Fibroblast of skin of right biceps (primary cell): ENCODE measurements at places on chromosomes 3 and 15.

- no peak for DNase-seq
Measured at GRCh38 chr3:33833408-33834095, 35.1 kb downstream of the PDCD6IP start.

- no peak for DNase-seq
Measured at GRCh38 chr15:61237400-61237799, 8.3 kb upstream of the RORA start.

DNA sequence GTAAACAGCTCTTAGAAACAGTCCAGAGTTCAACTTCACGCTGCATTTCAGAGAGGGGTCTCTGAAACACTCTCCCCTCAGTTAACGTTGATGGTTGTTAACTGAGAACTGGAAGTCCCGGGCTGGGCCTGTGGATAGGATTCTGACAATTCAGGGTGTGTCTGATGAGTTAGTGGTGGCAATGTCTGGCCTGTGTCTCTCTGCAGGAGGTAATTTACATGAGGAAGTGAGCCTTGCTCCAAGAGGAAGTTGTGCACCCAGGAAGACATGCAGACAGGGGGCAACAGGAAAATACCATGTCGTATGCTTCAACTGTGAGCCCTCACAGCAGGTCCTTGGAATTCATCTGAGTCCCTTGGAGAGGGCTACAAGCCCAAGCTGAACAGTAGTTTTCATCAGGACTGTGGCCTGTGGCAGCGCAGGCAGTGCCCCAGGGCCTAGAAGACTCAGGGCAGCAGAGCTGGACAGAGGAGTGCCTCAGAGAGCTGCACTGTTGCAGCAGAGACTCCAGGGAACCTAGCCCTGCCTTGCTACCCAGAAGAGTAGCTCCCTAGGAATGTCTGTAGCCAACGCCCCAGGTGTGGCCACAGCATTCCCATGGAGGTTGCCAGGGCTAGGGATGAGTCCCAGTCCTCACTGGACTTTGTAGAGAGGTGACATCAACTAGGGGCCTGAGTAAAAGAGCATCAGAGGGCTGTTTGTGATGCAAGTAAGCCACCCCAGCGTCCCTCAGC is 104.6 kb upstream of the SELENOK start:
- DNase-seq: no peak

- no peak for DNase-seq
Measured at GRCh38 chr15:74400915-74401757, 32.6 kb downstream of the SEMA7A start.

- no peak for DNase-seq
Measured at GRCh38 chr15:92878593-92879053, 21.5 kb upstream of the CHD2 start.

DNA sequence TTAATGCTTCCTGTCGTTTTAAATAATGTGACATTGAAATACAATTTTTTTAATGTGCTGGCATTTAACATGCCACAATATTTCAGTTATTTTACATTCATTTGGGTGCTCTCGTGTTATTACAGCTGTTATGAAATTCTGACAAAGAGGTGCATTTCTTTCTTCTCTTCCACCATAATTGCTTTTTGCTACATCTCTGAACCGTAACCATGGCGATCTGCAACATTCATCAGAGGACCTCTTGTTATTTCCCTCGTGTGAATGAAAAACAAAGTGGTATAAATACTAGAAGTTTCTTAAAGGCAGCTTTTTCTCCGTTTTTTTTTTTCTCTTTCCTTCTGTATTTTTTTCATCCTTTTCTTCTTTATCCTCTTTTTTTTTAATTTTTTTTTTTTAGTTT is 316.4 kb downstream of the MCTP2 start:
- no peak for DNase-seq
